Activated T-helper 17 cell treated with anti-CD3 and anti-CD28 coated beads, Interleukin-2, amount 50 U/mL, for 72 hours (primary cell): ENCODE measurements at places on chromosomes 12 and 14. TPM values are rescaled to one million over a fixed set of nuclear protein-coding genes. Genes with fewer than 3 reads are reported as not detected.

DNA sequence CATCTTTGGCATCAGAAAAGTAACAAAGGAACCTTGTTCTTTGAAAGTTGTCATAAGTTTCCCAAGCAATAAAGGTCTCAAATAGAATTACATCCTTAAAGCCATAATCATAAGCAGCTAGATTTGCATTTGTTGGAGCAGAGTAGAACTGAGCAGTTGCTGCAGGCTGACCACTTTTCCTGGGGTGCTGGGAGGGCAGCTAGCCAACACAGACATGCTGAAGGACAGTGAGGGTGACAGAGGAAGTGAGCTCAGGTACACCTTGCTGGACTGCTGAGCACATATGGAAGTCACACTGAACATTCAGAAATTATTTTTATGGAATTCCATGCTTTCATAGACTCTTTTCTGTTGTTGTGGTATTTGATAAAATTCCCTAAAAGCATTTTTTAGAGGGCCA, 66.2 kb downstream of the MARK3 start:
- ATAC-seq, result no peak

GRCh38 chr14:68558096-68558495, 234.8 kb downstream of the ZFP36L1 start:
- ATAC-seq, result no peak

DNA sequence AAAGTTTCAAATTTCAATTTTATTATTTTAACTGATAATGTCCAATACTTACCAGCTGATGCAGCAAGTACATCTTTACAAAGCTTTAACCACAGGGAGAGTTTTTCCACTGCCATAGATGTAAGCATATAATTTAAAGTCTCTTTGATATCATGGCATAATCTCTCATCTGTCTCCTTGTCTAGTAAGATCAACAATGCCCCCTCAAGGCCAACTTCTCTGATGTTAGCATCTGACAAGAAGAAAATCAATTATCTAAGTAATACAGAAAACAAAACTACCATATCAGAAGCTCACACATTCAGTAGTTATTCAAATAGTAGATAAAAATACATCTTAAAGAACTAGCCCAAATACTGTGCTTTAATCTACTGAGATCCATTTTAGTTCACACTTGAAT, 94.2 kb downstream of the HEATR5A start:
- ATAC-seq, result no peak

GRCh38 chr12:8985213-8985754, 4.1 kb upstream of the KLRG1 start:
- no peak for ATAC-seq

MRPL51 gene
- 317 TPM for total RNA-seq
